ENCODE measurements at places on chromosomes 16 and 17.
A peak's percentile ranks its signal among the peaks of the same experiment; 100 is the strongest.

DNA sequence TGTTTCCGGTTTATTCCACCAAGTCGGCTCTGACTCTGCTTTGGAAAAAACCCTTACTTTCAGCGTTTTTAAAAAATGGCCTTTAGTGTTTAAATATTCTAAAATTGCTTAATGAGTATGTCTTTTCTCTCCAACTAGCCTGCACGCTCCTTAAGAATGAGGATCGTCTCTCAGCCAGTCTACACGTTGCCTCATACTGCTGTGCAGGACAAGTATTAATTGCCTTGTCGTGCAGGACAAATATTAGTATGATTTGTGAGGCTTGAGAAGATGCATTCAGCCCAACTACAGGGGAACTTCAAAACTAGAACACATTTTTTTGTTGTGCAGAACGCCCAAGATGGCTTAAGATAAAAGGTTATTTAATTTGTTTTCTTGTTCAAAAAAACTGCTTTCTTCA lies 61.2 kb downstream of the MARCHF10 start:
- DNase-seq, result no peak

- DNase-seq, result peak; percentile 50
Observed at GRCh38 chr17:47698749-47699535, 5.0 kb downstream of the TBKBP1 start.

GRCh38 chr16:77827032-77827431 lies 38.7 kb downstream of the VAT1L start:
- DNase-seq, result no peak

DNA sequence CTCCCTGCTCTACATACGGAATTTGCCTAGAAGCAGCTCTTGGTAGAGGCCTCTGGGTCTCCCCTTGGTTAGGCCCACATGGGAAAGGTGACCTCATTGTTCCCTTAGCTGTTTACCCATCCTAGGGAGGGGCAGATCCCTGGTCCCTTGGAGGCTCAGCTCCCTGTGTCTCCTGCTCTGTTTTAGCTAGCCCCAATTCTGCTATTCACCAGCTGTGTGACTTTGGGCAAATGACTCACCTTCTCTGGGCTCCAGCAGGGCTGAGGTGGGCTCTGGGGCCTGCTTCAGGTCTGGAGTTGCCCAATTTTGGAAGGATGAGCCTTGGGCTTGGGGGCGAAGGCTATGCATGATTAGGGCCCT lies 3.9 kb downstream of the ABCC3 start:
- no peak for DNase-seq

Data from muscle of leg (tissue), 16 donors.